Activated CD4-positive, alpha-beta memory T cell treated with anti-CD3 and anti-CD28 coated beads, Interleukin-2, amount 10 ng/mL, durations not matched to agents 7 days and 5 days (primary cell): ENCODE measurements at places on chromosomes 3 and 15. TPM values are rescaled to one million over a fixed set of nuclear protein-coding genes. Genes with fewer than 3 reads are reported as not detected.

The SENP8 gene
- 0.73 TPM for total RNA-seq

The COX17 gene
- 69.8 TPM for total RNA-seq

DNA sequence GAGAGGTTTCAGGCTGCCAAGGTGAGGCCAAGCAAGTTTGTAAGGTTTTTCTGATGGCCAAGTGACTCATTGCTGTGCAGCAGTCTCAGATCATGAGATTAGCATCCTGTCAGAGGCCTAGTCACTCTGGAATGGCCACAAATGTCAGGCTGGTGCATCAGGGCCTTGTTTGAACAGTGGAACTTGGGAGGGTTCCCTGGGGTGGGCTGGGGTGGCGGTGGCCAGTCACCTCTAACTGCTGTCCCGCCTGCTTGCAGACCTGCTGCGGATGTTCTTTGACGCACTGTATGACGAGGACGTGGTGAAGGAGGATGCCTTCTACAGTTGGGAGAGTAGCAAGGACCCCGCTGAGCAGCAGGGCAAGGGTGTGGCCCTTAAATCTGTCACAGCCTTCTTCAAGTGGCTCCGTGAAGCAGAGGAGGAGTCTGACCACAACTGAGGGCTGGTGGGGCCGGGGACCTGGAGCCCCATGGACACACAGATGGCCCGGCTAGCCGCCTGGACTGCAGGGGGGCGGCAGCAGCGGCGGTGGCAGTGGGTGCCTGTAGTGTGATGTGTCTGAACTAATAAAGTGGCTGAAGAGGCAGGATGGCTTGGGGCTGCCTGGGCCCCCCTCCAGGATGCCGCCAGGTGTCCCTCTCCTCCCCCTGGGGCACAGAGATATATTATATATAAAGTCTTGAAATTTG is 2.8 kb upstream of the FAM131A start:
- DNase-seq, result peak; percentile 58

DNA sequence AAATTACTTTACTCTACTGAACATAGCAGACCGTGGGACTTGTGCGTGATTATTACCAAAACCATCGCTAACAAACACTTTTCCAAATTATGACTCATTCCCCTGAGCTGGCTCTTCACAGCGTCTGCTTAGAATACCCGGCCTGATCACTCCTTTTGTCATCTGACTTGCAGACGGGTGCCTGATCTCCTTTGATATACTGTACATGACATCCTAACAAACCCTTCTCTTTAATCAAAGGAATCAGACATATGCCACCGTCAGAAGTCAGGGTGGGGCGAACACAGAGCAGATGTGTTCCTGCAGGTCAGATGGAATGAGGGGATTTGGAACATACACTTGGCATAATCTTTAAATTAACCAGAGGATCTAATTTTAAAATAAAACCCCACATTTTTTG is 48.5 kb upstream of the SH3GL3 start:
- DNase-seq, result no peak

- DNase-seq, result no peak
Observed at GRCh38 chr3:110391042-110391441, 680.6 kb upstream of the NECTIN3 start.

DNA sequence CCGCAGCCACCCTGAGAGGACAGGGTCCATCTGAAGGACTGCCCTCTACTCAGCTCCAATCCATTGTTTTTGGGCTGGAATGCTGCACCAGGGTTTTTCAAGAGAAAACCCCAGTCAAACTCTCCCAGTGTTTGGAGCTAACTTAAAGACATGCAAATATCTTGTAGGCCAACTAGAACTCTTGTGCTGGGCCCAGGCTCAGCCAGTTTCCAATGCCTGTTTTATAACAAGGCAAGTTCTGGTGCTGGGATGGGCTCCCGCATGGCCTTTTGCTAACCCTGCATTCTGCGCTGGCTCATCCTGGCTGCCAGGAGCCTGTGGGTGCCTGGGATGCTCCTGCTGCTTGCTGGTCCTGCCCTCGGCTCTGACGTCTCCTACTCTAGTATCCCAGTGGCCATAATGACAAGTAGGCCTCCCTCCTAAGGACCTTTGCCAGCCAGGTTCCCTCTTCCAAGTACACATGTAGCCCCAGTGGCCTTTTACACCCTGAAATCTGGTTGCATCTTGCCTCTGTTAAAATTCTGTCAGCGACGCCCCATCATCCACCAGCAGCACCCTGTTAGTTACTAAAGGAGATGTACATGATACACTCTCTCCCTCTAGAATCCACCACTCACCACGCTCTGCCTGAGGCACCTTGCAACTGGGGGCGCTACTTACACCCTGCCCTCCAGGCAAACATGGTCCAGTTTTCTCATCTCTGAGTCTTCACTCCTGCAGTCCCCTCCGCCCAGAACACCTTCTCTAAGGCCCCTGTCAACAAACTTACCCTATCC is 30.5 kb upstream of the RAB6B start:
- DNase-seq, result no peak

GRCh38 chr3:114675104-114675503 is 381.3 kb downstream of the TIGIT start:
- no peak for DNase-seq

DNA sequence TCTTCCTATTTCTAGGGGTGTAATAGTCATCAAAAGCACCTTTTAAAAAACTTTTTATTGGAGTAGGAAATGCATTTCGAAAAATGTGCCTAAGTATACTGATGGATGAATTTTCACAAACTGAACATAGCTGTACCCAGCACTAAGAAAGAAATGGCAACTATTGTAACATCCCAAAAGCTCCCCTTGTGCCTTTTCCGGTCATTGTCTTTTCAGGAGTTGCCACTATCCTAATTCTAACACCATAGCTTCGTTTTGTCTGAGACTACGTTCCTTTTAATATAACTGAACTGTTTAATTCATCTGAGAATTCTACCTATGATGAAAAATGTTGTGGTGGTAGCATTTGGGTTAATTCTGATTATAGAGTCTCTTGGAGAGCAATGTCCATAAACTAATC is 1.9 kb downstream of the TIMMDC1 start:
- no peak for DNase-seq

GRCh38 chr3:70387889-70388288 is 75.5 kb upstream of the MDFIC2 start:
- DNase-seq, result no peak

GRCh38 chr3:191369616-191370010 is 39.3 kb upstream of the UTS2B start:
- DNase-seq, result no peak

- DNase-seq, result no peak
Observed at GRCh38 chr3:57927916-57928315, 80.3 kb upstream of the FLNB start.

GRCh38 chr3:170806676-170807075 is 63.3 kb downstream of the RPL22L1 start:
- no peak for DNase-seq
